Fibroblast of villous mesenchyme (primary cell): ENCODE measurements at places on chromosomes 2 and 18. TPM values are rescaled to one million over a fixed set of nuclear protein-coding genes. Genes with fewer than 3 reads are reported as not detected.

DNA sequence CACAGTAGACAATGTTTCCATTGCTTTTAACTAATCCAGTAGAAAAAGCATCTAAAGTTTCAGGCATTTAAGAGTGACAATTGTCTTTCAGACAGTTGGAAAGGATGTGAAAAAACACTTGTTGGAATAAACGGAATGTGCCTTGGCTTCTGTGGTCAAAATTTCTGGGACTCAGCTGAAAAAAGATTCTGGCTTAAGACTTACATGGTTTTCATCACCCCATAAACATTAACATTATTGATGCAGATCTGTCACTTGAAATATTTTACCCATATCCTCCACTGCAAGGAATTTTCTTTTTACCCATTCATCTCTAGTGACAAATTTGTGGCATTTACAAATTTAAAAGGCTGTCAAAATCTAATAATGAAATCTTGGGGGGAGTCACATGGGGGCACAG, 166.0 kb downstream of the SRBD1 start:
- no peak for DNase-seq

DNA sequence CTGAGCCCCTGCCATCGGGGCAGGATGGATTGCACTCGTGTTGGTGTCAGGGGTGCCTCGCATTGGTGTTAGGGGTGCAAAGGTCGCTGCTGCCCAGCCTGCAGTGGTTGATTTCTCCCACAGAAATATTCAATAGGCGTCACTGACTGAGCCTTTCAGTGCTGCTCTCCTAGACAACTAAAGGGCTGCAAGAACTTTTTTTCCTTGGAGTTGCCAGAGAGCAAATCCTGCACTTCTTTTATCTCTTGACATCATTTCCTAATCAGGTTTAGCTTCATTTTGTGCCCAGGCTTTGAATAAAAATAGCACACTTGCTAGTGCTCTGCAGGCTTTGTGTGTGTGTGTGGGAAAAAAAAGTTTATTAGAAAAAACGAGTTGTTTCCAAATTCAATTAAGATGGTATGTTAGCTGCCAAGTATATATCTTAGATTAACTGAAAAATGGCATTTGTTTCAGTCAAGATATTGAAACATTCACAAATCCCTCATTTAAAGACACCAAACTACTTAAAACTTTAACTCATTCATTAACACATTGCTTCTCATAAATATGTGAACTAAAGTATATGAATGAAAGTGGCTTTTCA, 125.6 kb downstream of the SOCS6 start:
- DNase-seq, result no peak

DNA sequence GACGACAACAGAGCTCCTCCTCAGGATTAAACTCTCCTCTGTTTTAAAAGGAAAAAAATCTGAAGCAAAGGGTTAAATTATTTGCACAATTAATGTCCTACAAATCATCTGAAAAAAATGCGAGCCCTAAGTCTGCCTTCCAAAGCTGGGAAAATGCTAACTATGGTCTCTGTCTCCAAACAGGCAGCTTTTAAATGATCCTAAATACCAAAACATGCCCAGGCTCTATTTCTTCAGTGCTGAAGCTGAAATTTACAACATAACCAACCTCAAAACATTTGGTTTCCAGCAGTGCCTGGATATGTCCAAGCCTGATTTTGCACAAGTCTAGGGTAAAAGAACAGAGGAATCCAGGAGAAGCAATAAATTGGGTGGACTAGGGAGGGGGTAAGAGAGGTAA, 57.2 kb downstream of the LBH start:
- peak; percentile 32 for DNase-seq

GRCh38 chr2:152627351-152627957, 89.8 kb downstream of the PRPF40A start:
- peak; percentile 57 for DNase-seq

Gene UGT1A4
- total RNA-seq, result not detected in 2 replicates

GRCh38 chr2:226649871-226650660, 149.6 kb downstream of the IRS1 start:
- DNase-seq, result peak; percentile 99
